ENCODE measurements at places on chromosomes 1 and 21.

GRCh38 chr1:230899841-230900251, 31.5 kb upstream of the C1orf198 start:
- no peak for DNase-seq

DNA sequence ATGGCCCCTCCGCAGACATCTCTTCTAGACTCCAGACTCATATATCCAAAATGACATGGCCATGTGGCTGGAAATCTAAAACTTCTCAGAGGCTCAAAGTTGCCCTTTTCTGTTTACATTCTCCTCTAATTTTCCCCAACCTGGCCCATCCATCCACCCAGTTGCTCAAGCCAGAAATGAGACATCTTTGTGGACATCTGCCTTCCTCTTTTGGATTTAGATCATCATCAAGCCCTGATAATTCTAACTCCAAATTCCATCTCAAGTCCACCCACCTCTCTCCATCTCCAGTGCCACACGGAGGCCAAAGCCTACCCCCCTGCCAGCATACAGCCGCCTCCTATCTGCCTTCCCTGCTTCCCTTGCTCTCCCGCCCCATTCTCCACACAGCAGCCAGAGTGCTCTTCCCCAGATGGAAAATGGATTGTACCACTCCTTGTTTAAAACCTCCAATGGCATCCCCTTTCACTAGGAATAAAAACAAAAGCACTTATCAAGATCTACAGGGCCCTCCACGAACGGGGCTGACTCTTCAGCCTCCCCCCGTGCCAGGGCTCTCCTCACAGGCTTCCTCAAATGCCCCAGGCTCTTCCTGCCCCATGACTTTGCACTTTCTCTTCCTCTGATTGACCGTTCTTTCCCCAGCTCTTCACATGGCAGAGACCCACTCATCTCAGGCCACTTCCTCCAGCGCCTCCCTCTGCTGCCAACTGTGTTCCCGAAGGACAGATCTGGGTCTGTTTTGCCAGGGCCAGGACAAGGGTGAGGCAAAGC, 40.1 kb downstream of the SYT6 start:
- no peak for DNase-seq

- no peak for DNase-seq
Observed at GRCh38 chr1:14741082-14741481, 142.6 kb downstream of the KAZN start.

- no peak for DNase-seq
Observed at GRCh38 chr1:85195703-85196102, 5.1 kb downstream of the SYDE2 start.

GRCh38 chr21:39630191-39630591, 17.5 kb downstream of the B3GALT5 start:
- DNase-seq: peak; percentile 20

DNA sequence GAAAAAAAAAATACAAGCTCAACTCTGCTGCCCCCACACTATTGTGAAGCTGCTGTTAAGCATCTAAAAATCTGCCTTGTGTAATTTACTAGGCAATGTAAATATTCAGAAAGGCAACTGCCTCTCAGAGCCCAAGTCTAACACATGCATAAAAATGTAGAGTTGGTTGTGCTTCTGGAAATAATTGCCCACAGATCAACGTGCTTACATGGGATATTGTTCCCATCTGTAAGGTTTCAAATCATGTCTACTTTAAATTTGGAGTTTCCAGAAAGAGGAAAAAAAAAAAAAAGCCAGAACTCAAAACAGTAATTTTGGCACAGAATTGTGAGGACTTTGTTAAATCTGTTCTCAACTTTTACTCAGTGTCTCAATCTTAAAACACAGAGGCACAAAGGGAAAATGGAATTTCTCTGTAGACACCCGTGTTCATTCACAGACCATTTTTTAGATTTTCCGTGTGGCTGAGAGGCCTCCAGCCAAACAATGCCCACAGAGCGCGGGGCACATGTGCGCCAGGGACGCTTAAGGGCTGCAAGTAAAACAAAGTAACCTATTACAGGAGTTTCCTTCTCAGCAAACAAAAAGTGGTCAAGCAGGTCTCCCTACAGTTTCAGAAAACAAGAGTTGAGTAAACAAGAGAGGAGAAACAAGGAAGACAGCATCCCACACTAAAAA, 115.5 kb downstream of the RERE start:
- DNase-seq: no peak

GRCh38 chr1:164586591-164586990, 27.6 kb downstream of the PBX1 start:
- DNase-seq: no peak

DNA sequence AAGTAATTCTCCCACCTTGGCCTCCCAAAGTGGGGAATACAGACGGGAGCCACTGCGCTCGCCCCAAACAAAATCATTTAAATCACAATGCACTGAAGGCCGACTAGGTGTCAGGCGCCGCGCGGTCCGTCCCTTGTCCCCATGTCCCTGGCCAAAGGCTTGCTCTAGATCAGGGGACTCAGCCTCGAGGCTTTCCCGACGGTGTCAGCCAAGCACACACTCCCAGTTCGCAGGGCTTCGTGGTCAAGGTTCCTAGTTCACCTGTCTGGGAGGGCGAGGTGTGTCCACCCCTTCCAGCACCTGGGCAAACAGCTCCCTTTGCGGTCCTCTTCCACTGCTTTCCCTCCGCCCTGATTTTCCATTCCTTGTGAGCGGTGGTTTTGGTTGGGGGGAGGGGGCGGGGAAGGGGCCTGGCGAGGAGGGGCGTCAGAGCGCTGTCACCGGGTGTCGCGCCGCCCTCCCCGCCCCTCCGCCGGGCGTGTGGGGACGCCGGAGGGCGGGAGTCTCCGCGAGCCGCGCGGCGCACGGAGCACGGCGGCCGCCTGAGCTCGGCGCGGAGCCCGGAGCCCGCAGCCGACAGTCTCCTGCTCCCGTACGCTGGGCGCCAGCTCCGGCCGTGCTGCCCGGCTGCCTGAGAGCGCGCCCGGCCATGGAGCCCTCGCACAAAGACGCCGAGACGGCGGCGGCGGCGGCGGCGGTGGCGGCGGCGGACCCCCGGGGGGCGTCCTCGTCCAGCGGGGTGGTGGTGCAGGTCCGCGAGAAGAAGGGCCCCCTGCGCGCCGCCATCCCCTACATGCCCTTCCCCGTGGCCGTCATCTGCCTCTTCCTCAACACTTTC, at the start of gene STUM:
Gene STUM, plus strand, starts transcription at position 509 of the 838 bp plus-strand sequence. Its CDS starts 141 bp downstream, at position 650.
- no peak for DNase-seq

DNA sequence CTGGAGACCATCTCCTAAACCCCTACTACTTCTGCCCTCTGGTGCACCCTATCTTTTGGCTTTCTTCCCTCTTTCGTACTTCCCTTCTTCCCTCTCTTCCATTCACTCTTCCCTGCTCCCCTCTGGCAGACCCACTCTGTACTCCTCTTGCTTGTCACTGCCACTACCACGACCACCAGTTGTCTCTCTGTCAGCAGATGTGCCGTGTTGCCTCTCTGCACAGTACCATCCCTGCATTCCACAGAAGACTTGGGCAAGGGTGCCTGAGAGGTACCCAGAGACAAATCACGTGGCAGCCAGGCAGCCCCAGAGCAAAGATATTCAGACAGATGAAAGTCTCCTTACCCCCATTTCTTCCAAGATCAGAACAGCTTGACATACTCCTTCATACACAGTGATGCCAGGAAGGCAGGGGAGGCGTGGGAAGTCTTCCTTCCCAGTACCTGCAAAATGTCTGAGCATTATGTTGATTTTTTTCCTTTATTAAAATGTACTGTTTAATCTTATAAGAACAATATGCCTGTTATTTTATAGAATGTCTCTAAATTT, 15.0 kb downstream of the CAMSAP2 start:
- DNase-seq: no peak

DNA sequence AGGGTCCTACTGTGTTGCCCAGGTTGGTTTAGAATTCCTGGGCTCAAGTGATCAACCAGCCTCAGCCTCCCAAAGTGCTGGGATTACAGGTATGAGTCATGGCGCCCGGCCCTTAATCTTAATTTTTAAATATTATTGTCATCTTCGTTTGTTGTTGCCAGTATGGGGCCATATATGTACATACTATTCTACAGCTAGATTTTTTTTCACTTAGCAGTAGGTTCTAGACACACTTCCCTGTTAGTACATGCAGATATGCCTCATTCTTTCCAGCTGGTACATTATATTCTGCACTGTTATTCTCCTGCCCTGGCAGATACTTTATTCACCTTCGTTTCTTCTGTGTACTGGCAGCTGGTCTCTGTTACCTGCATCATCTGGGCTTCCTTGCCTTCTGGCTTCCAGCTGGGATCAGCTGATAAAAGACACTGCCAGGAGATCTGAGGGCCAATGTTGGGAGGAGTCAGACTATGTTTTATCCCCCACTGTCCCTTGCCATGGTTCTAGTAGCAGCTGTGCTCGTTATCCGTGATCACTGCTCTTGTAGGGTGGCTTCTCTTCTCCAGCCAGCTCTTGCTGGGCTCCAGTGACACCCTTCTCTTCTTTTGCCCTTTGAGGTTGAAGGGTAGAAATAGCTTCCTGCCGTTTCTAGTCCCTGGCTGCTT, 24.7 kb downstream of the ST3GAL3 start:
- DNase-seq: no peak

DNA sequence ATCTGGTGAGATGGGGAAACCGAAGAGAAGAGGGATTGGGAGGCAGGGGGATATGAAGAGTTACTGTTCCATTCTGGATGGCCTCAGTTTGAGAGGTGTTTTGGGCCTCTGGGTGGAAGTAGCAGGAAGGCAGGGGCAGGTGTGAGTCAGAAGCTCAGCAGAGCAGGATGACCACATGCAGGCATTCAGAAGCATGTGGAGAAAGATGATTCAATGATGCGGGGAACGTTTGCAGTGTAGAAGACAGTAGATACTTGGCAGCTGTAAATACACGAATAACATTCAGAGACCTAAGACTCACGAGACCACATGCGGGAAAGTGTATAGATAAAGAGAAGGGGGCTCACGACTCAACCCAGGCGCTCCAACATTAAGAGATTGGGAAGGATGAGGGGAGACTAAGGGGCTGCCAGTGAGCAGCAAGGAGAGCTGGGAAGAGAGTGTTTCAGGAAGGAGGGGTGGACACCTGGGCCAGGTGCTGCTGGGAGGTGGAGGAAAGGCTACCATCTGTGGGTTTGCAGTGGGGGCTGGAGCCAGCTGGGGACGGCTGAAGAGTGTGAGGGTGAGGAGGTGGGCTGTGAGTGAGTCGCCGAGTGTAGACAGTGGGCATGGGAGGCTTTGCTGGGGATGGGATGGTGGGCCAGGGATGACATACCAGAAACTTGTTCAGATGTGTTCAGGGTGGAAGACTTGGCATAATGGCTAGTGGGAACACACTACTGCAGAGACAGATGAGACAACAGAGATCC, 5.8 kb upstream of the EPS8L3 start:
- DNase-seq: peak; percentile 53

GRCh38 chr1:153572569-153573015, 6.9 kb upstream of the S100A2 start:
- peak; percentile 85 for DNase-seq

GRCh38 chr1:16081636-16082035, 8.2 kb upstream of the FAM131C start:
- no peak for DNase-seq

- DNase-seq: no peak
Observed at GRCh38 chr1:180521474-180522212, 19.3 kb upstream of the ACBD6 start.

DNA sequence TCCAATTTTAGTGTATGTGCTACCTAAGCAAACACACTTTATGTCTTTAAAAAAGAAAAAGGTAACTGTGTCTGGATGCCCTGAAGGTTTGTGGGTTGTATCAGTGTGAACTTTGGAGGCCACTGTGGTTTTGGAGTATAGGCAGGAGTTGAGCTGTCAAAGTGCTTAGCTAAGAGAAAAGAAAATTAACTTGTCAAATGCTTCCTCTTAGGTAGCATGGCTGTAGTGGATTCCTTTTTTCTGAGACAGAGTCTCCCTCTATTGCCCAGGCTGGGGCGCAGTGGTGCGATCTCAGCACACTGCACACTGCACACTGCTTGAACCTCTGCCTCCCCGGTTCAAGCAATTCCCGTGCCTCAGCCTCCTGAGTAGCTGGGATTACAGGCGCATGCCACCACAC, 11.2 kb upstream of the SLC41A1 start:
- DNase-seq: no peak
